ENCODE measurements at places on chromosomes 11 and 22.

GRCh38 chr22:19517919-19518611 is 6.1 kb downstream of the CLDN5 start:
- no peak for DNase-seq

DNA sequence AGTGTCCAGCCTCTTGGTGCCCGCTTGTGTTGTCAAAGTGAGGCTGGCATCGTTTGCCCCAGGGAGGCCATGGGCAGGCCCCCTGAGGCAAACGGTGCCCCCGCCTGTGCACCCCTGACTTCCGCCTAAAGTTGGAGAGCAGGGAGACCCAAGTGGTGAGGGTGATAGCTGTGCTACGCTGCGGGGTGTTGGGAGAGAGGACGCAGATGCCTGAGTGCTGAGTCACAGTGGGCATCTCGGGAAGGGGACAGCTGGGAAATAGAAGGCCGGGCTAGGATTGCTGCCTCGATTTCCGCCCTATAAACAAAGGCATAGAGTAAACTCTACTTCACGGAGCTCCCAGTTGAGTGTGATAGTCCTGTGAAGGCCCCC is 5.8 kb downstream of the GRIK4 start:
- no peak for DNase-seq

- no peak for DNase-seq
These were observed 214.2 kb downstream of the LARGE1 start for GRCh38 chr22:33706100-33706499.

DNA sequence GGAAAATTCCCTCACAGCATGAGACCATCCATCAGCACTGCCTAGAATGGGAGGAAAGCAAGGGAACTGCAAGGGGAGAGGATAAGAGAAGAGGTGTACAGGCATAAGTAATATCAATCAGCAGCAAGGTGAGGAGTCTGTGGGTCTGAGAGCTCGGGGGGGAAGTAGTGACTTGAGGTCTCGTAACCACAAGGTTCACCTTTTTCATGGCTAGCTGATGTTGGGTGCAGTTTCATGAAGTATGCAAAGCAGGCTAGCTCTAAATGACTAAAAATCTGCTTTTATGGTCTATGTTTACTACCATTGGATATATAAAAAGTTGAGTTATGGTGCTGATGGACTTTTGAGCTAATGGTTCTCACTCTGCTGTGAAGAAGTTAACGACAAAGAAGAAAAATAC is 35.8 kb downstream of the OR4C6 start:
- no peak for DNase-seq

GRCh38 chr22:49776891-49777290 is 50.8 kb downstream of the BRD1 start:
- no peak for DNase-seq

DNA sequence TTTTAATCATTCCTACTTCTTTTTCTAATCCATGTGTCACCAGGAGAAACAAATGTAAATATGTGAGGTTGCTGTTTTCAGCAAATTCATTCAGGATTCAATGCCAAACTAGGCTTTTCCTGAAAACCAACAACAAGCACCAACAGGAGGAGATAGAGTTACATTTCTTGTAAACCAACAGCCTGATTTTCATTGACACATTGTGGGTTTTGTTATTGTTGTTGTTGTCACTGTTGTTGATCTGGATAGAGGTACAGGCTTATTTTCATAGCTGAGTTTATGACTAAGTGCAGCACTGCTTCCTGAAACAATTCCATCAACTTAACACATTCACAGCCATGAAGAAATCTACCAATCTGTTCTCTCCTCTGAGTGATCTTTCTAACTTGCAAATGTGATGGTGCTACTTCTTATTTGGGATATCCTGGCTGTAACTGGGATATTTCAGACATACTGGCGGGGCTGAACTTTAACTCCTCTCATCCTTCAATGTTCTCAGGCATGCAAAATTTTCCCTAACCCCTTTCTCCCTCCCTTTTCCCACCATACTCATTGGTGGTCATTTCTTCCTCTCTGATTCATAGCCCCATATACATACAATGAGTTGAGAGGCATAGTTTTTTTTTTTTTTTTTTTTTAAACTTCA is 65.5 kb downstream of the ME3 start:
- DNase-seq, result no peak

DNA sequence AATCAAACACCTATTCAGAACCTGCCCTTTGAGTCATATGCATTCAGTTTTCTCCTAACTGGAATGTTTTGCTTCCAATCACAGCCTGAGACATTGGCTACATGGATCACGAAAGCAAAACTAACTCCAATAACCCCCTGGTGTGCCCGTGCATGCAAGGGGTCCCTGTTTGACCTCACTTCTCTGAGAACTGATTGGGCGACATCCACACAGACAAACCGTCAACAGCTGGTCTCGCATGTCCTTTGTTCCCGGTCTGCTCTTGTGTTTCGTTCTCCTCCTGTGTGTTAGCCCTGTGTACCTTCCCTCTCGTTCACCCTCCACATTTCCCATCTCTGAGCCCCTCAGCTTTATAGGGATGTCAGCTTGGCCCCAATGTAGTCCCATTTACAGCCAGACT is 67.2 kb upstream of the TTC12 start:
- no peak for DNase-seq

DNA sequence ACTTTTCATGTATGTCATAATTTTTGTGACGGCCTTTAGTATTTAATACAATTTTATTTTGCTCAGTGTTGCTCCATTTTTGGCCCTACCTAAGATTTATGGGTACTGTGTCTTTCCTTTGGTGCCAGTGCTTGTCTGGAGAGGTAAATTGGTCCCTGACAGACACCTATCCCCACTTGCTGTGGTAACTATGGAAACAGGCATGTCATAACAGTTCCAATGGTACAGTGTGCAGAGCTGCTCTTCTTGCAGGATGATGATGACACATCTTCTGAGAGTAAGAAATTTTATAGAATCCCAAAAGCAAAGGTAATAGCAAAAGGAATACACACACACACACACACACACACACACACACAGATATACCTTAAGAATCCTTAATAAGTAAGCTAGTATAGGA is 118.5 kb downstream of the ELP4 start:
- DNase-seq, result no peak

DNA sequence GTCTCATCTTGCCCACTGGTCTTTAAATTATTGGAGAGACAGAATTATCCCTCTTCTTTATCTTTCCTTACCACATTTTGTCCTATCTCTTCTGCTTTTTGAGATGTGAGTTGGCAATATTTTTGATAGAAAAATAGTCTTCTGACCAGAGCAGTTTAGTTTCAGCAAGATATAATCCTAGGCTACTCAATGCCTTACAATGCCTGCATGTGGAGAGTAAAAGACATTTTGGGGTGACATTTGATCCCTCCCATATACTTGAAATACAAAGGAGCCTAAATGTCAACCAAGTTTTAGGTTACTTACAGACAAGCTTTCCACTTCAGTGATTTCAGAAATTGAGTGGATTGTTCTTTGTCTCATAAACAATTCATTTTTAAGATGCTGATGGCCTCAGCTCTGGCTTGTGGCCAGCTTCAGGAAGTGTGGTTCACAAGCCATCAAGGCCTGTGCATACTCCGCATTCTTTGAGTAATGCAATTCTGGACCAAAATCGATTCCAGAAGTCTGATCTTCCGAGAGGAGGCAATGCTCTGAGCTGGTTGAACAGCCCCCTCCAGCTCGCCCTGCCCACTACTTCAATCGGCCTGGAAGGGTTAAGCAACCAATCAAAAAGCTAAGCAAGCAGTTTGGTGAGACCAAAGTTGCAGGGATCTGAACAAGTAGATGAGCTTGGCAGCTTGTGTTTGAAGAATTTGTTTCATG is 274.4 kb downstream of the BLID start:
- no peak for DNase-seq

DNA sequence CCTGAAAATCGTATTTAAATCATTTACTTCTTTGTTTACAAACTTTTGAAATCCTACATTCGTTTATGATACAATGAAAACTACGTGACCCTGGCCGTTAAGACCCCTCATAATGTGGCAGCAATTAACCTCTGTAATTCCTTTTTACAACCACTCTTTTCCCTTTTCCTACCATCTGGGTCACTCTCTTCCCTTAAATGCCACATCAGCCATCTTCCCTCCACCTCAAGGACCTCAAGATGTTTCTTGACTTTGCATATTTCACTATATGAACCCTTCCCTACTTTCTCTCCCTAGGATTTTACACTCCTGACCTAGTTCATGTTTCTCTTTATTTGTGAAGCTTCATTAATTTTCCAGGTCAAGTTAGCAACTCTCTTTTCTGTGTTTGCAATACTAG is 26.8 kb downstream of the OR2AG2 start:
- DNase-seq, result no peak
